ENCODE measurements at places on chromosomes 2 and 18. TPM values are rescaled to one million over a fixed set of nuclear protein-coding genes. Genes with fewer than 3 reads are reported as not detected.

- no peak overlapping the region for H3K4me3 ChIP-seq
- no peak overlapping the region for H3K27ac ChIP-seq
- peaks cover 8% of the 10 kb centered on the region for H3K27me3 ChIP-seq
- DNase-seq: no peak
- no peaks in the 10 kb centered on the region for H3K36me3 ChIP-seq
Measured at GRCh38 chr2:41933585-41934320, 114.1 kb upstream of the PKDCC start.

DNA sequence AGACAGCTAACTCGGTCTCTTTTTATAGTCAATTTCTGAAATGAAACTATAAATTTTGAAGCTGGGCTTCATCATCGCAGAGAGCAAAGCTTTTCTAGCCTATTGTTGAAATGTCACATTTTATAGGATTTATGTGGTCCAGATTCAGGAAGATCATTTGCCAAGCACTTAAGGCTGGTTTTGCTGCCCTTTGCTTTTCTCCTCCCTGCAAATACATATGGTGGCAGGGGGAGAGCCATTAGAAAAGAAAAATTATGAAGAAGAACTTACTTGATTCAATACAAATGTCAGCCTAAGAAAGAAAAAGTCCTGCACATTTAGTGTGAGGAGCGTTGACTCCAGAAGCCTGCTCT lies 206.9 kb upstream of the NRP2 start:
- no peaks in the 10 kb centered on the region for H3K27me3 ChIP-seq
- no peaks in the 10 kb centered on the region for H3K36me3 ChIP-seq
- H3K27ac ChIP-seq: no peak overlapping the region
- DNase-seq: no peak
- H3K4me3 ChIP-seq: no peak overlapping the region
- H3K4me1 ChIP-seq: peaks cover 4% of the 10 kb centered on the region

- no peaks in the 10 kb centered on the region for H3K27me3 ChIP-seq
- H3K36me3 ChIP-seq: no peaks in the 10 kb centered on the region
- no peak overlapping the region for H3K4me3 ChIP-seq
Measured at GRCh38 chr2:39511219-39511604, 74.1 kb upstream of the MAP4K3 start.

The XRCC5 gene
- total RNA-seq: 313 TPM

- no peaks in the 10 kb centered on the region for H3K4me1 ChIP-seq
- no peak overlapping the region for H3K27ac ChIP-seq
- no peaks in the 10 kb centered on the region for H3K36me3 ChIP-seq
- DNase-seq: no peak
- H3K27me3 ChIP-seq: no peaks in the 10 kb centered on the region
Measured at GRCh38 chr2:196143730-196144131, 27.6 kb downstream of the STK17B start.

DNA sequence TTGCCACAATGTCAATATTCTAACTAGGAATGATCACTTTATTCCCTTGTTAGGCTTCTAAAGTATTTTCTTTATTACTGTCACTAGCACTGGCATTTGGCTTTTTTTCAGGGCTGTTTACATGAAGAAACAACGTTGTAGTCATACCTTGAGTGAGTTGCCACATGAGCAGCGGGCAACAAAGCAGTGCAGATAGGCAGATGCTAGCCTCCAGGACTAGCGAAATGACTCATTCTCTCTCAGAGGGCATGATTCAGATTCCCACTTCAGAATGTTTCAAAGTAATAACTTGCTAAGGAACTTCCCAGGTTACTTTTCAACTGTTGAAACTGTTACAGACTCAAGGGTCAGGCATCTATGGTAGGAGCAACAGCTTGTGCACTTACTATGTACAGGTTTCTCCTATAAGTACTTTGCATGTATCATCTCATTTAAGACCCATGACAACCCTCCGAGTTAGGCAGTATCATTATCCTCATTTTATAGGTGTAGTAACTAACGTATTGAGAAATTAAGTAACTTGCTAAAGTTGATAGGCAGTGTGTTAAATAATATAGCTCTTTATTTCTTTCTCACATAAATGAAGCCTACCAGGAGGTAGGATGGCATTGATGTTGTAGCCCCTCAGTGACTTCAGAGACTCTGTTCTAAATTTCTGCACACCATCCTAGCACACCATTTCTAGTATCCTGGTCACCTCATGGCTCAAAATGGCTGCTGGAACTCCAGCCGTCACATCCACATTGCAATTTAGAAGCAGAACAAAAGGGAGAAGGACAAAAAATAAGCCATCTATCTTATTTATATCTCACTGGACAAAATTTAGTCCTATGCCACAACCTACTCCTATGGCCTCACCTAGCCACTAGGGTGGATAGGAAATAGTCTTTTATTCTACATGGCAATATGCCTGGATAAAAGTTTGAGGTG lies 83.3 kb downstream of the ICOS start:
- peaks cover 12% of the 10 kb centered on the region for H3K27me3 ChIP-seq
- peaks cover 6% of the 10 kb centered on the region for H3K4me1 ChIP-seq
- no peak overlapping the region for H3K4me3 ChIP-seq
- no peak for DNase-seq
- H3K27ac ChIP-seq: no peak overlapping the region
- no peaks in the 10 kb centered on the region for H3K36me3 ChIP-seq

- H3K4me3 ChIP-seq: no peak overlapping the region
- no peak overlapping the region for H3K27ac ChIP-seq
- no peak for DNase-seq
Measured at GRCh38 chr2:170217778-170218251, 39.9 kb downstream of the MYO3B start.

The OTX1 gene
- total RNA-seq: not detected

DNA sequence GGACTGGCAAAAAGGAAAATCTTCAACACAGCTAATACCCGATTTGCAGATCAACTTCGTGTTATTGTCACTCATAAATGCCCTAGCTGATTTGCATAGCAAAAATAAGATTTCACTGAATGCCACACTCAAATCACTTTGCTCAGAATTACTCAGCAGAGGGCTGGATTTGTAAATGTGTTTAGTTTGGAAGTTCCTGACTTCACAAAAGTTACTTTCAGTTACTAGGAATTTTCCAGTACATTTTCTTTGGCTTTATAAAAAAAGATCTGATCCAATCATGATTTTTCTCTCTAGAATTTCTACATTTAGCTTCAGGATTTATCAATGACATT lies 433.3 kb upstream of the ID2 start:
- no peaks in the 10 kb centered on the region for H3K4me1 ChIP-seq
- H3K27me3 ChIP-seq: no peaks in the 10 kb centered on the region
- H3K27ac ChIP-seq: no peak overlapping the region
- DNase-seq: no peak
- H3K4me3 ChIP-seq: no peak overlapping the region

GRCh38 chr18:41967680-41968079 lies 12.6 kb downstream of the PIK3C3 start:
- H3K27me3 ChIP-seq: no peaks in the 10 kb centered on the region
- no peak overlapping the region for H3K4me3 ChIP-seq
- H3K27ac ChIP-seq: no peak overlapping the region
- H3K36me3 ChIP-seq: peaks cover 7% of the 10 kb centered on the region
- DNase-seq: no peak

GRCh38 chr18:23133860-23134779 lies 1.2 kb upstream of the CABLES1 start:
- peak overlapping the region; percentile 88 for H3K4me3 ChIP-seq
- H3K27ac ChIP-seq: peak overlapping the region; percentile 65
- H3K4me1 ChIP-seq: peaks cover 30% of the 10 kb centered on the region
- DNase-seq: no peak
- H3K27me3 ChIP-seq: no peaks in the 10 kb centered on the region

DNA sequence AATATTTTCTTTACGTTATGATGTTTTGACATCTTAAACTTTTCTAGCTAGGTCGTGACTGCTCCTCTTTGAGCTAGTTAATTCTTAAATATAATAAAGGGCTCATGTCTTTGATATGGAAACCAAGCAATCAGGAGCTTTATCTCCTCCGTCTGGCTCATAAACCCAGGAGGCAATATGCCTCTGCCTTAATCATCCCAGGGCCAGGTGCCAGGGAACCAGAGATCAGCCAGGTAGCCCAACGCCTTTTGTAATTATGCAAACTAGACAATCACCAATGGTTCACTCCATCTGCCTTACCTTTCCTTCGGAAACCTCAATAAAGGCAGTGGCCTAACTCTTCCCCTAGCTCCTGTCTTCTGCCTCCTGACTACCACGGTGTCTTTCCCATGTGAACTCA lies 213.7 kb downstream of the KCNJ3 start:
- H3K27ac ChIP-seq: no peak overlapping the region
- no peaks in the 10 kb centered on the region for H3K27me3 ChIP-seq
- H3K4me1 ChIP-seq: no peaks in the 10 kb centered on the region
- no peaks in the 10 kb centered on the region for H3K36me3 ChIP-seq
- DNase-seq: no peak

DNA sequence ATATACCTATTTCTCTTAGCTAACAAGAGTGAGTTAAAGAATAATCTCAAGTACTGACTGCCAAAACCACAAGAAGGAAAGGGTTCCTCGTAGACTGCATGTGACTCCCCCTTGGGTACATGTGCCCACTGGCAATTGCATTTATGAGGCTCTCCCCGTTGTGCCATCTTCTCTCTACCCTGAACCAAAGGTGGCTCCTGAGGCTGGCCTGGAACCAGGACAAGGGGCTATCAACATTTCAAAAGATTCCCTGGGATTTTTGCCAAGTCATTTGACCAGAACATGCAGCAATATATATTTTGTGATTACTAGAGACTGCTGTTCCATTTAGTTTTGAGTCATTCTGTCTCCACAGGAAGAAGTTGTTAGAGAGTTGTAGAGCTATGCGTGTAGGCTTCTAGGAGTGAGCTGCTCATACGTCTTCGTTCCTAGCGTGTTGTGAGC lies 45.8 kb downstream of the LAMA3 start:
- no peaks in the 10 kb centered on the region for H3K36me3 ChIP-seq
- DNase-seq: peak; percentile 7
- no peaks in the 10 kb centered on the region for H3K27me3 ChIP-seq
- H3K27ac ChIP-seq: no peak overlapping the region
- H3K4me1 ChIP-seq: peaks cover 5% of the 10 kb centered on the region

The NCKAP1 gene
- total RNA-seq: 130 TPM

DNA sequence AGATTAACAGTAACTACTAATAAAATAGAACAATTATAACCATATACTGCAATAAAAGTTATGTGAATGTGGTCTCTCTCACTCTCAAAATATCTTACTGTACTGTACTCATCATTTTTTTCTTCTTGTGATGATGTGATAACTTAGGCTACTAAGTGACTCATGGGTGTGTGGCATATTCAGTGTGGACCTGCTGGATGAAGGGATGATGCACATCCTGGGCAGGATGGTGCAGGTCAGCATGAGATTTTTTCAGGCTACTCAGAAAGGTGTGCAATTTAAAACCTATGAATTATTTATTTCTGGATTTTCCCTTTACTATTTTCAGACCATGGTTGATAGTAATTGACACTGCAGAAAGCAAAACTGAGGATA lies 90.7 kb downstream of the NCKAP5 start:
- H3K4me3 ChIP-seq: no peak overlapping the region
- H3K36me3 ChIP-seq: no peaks in the 10 kb centered on the region

The ANKRD30BL gene
- total RNA-seq: not detected

- H3K4me1 ChIP-seq: peaks cover 3% of the 10 kb centered on the region
- H3K36me3 ChIP-seq: no peaks in the 10 kb centered on the region
- DNase-seq: no peak
- H3K27me3 ChIP-seq: no peaks in the 10 kb centered on the region
- H3K4me3 ChIP-seq: no peak overlapping the region
- no peak overlapping the region for H3K27ac ChIP-seq
Measured at GRCh38 chr2:160352500-160352899, 141.1 kb downstream of the RBMS1 start.

GRCh38 chr2:157876786-157877138 lies 632 bp upstream of the ACVR1 start:
- no peak for DNase-seq
- H3K4me1 ChIP-seq: peaks cover 14% of the 10 kb centered on the region
- H3K27ac ChIP-seq: peak overlapping the region; percentile 65
- H3K27me3 ChIP-seq: no peaks in the 10 kb centered on the region
- peak overlapping the region; percentile 95 for H3K4me3 ChIP-seq

The MAT2A gene
- total RNA-seq: 257 TPM

The SPHKAP gene
- not detected for total RNA-seq

GRCh38 chr2:222398446-222398885 lies 25.9 kb upstream of the SGPP2 start:
- H3K36me3 ChIP-seq: no peaks in the 10 kb centered on the region
- H3K4me3 ChIP-seq: no peak overlapping the region
- no peak for DNase-seq
- no peak overlapping the region for H3K27ac ChIP-seq

DNA sequence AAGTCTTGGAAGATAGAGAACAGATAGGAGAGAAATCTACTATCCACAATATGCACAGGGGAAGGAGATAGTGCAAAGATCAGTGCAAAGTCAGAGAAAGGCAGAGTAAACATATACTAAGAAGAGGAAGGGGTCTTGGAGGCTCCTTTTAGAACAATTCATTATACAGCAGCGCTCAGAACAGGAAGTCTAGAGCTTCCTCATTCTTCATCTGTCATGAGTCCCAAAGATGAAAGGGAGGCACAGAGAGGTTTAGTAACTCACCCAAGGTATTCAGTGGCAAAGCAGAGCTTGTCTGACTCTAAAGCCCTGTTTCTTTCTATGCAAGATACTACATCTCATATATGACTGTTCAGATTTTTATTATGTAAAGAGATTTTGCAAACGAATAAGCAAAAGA lies 1.4 kb downstream of the SP110 start:
- no peak overlapping the region for H3K4me3 ChIP-seq
- DNase-seq: no peak
- no peaks in the 10 kb centered on the region for H3K36me3 ChIP-seq
- H3K27ac ChIP-seq: no peak overlapping the region
- no peaks in the 10 kb centered on the region for H3K27me3 ChIP-seq

The ABCA12 gene
- total RNA-seq: not detected

DNA sequence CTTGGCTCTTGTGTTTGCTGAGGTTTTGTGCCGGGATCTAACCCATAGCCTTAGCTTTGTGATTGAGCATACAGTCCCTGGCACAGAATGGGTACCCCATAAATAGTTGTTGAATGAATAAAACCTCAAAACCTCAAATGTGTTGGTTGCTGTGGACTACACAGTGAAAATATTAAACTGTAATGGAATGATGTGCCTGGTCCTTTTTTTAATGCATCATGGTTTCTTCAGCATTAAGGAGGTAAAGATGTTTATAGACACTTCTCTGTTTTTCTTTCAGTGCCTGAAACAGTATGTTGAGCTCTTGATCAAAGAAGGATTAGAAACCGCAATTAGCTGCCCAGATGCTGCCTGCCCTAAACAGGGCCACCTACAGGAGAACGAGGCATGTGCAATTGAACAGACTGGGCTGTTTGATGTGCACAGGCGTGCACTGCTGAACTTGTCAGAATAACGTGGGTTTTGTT lies 97.0 kb downstream of the RNF144A start:
- no peaks in the 10 kb centered on the region for H3K4me1 ChIP-seq
- no peak for DNase-seq
- no peak overlapping the region for H3K27ac ChIP-seq
- H3K4me3 ChIP-seq: no peak overlapping the region

The CFAP210 gene
- not detected for total RNA-seq
